ENCODE measurements at places on chromosomes 2 and 18.

DNA sequence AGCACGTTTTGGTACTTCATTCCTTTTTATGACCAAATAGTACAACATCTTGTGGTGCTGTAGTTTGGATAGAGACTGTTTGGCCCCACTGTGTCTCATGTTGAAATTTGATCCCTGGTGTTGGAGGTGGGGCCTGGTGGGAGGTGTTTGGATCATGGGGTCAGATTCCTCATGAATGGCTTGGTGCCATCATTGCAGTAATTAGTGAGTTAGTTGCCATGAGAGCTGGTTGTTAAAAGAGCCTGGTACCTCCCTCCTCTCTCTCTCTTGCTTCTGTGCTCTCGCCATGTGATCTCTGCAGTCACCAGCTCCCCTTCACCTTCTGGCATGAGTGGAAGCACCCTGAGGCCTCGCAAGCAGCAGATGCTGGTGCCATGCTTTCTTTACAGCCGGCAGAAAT lies 50.9 kb downstream of the NCAPH start:
- no peak for DNase-seq

DNA sequence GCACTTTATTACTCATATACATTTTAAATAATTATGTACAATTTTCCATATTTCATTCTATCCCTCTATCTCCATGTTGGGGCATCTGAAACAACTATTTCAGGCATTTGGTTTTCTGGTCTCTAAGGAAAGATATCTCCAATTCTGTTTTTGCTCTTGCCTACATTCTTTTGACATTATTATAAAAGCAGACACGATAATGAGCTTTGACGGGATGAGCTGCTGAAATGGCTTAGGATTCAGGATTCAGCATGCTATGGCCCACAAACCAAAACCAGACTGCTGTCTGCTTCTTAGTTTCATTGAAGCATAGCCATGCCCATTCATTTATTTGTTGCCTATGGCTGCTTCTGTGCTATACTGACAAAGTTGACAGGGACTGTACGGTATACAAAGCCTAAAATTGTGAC lies 42.7 kb upstream of the GLS start:
- no peak for DNase-seq

DNA sequence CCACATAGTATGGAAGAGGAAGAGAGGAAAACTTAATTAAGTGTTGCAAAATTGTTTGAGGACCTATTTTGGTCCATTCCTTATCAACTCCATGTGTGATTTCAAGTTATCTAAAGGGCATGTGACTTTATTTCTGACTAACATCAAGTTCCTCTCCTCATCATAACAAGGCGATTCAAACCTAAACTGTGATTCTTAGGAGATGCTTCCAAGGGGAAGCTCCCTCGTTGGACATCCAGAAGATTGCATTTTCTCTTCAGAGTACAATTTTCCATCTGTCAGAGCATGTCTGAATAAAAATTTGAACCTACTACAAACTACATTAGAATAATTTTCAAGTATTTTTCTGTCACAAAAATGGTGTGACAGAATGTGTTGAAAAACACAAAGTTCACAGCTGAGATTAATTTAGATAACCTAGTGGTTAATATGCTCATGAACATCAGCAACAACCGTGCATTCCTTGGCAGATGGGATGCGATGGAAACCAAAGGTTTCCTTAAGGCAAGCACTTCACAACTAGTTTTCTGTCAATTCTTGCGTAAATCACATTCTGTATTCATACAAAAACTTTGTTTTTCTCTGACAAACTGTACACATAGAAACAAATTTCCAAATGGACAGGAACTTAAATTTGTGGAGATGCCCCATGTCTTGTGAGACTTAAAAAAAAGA lies 4.2 kb downstream of the SFT2D3 start:
- DNase-seq = no peak

DNA sequence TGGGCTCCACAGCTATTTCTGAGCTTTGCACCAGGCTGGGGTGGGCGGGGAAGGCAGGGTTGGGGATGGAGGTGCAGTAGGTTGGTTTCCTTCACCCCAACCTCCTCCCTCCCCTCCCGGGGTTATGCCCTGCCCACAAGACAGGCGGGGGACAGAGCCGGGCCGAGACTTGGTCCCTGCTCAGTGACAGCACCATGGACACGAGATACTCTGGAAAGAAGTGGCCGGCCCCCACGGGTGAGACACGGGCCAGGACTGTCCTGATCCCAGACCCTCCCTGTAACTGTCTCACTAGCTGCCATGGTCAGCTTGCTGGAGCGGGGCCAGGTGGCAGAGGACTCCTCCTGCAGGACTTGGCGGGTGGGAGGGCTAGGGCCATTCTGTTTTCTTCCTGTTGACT lies 59.7 kb downstream of the DYSF start:
- no peak for DNase-seq

DNA sequence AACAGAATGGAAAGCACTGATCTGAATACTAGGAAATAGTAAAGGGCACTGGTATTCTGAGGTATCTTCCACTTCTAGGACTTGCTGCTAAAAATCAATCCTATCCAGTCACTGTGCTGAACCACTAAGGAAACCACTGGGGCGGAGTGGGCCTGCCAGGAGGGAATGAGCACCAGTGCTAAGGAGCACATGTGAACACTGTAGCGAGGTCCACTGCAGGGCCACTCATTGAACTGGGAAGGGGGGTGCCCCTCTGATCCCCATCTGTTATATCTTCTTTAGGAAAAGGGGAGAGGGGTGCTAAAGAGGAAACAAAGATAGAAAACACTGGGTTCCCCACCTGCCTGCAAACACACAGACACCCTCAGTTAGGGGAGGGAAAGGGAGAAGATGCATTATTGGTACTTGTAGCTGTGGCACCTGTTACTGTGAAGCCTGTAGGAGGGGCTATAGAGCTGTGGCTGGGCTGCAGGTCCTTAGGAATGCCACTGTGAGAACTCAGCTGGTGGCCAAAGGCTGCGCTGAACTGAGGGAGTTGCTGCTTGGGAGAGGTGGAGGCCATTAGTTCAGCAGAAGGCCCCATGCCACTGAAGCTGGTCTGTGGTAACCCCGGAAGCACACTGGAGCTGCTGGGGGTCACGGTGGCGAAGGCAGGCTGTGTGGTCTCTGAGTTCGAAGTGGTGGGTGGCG lies 81.8 kb downstream of the INO80D start:
- no peak for DNase-seq

DNA sequence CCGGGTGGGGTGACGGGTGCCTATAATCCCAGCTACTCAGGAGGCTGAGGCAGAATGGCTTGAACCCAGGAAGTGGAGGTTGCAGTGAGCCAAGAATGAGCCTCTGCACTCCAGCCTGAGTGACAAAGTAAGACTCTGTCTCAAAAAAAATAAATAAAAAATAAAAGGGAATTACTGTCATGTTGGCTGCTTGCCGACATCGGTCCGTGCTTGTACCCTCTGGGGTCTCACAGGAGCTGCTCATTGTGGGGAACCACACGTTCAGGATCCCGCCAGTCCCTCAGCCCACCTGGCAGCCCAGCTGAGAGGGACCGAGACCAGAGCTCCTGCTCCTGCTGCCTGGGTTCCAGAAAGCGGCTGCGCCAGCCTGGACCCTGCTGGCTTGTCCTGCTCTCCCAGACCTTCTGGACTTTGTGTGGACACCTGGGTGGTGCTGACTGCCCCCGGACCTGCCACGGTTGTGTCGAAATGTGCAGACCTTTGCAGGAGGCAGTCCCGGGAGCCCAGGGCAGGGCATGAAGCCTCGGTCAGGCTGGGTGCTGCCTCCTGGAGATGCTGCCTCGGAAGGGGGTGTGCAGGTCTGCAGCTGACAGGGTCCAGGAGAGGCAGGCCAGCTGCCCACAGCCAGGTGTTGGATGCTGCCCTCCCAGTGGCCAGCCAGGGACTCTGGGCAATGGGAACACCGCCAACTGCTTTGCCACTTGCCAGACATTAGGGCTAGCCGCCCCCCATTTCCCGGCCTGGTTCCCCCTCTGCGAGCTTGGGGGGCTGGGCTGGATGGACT lies 16.4 kb downstream of the KLF11 start:
- no peak for DNase-seq
